ENCODE measurements at places on chromosomes 2 and 18.
A peak's percentile ranks its signal among the peaks of the same experiment; 100 is the strongest.

GRCh38 chr2:122660786-122661634, 905.6 kb downstream of the TSN start:
- no peak for DNase-seq

DNA sequence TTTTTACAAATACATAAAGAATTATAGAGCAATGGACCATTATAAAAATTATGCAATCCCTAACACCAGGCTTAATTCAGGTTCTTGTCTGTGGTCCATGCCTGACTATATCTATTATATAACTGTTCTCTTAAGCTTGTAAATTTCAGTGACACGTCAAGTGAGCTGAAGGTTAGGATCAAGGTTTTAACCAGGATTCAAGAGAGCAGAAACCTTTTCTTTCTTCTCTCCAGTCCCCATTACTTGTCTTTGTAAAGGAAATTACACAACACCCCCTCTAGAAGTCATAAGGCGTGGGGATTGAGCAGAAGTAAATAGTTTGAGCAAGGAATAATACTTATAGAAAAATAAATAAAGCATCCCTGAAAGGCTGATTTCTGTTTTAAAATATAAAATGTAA, 122.0 kb downstream of the ZNF521 start:
- DNase-seq: no peak

- no peak for DNase-seq
Measured at GRCh38 chr2:72263043-72263775, 115.5 kb upstream of the CYP26B1 start.

DNA sequence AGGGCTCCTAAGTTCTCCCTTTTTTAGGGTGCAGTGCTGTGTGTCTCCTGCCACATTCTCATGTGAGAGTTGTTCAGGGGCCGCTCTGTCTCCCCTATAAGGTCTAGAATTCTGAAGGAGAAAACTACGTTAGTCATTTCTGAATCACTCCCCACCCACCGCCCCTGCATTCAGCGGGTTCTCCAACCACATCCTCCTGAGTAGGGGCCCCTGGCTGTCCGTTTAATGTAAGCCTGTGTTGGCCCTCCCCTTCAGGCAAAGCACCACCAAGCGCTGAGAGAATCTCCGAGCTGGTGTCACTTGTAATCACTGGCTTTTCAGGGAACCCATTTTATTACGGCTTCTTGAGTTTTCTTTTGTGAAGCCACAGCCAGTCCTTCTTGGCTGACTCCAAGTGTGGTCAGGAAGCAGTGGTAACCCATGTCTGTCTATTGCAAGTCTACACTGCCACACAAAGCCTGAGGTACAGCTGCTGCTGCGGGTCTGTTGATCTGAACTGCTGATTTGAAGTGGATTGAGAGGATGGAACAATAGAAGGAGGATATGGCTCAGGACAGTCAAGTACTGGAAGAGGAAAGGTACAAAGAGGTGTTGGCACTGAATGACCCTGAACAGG, 16.9 kb downstream of the LCT start:
- peak; percentile 28 for DNase-seq

- peak; percentile 90 for DNase-seq
Measured at GRCh38 chr2:134836986-134837385, 1.4 kb upstream of the ACMSD start.

DNA sequence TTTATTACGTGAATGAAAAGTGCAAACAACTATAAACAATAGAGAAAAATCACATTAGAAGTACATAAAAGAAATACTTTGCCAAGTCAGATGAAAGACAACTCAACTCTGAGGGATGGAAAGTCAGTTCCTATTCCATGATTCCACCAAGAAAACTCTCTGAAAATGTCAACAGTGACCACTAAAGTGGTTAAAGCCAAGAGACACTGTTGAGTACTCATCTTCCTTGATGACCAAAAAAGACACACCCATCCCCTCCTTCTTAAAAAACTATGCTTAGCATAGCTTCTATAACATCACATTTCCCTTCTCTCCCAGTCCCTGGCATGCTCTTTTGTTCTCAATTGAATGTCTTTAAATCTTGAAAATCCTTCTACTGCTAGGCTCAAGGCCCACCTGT, 160.0 kb downstream of the TCF4 start:
- no peak for DNase-seq

DNA sequence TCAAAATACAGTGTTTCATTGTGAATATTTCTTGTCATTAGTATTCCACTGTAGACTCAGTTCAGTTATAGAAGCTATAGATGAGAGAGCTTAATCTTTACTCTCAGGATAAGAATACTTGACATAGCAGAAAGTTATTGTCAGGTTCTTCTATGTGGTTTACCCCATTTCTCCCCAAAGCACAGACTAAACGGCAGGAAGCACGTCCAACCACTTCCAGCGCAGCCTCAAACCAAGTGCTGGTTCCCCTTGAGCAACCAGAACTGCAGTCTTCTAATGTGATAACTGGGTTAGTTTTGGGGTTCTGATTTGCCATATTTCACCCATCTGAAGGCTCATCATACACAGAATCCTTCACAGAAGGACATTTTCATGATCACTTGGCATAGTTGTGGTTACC, 324.7 kb downstream of the SLC8A1 start:
- DNase-seq: no peak

DNA sequence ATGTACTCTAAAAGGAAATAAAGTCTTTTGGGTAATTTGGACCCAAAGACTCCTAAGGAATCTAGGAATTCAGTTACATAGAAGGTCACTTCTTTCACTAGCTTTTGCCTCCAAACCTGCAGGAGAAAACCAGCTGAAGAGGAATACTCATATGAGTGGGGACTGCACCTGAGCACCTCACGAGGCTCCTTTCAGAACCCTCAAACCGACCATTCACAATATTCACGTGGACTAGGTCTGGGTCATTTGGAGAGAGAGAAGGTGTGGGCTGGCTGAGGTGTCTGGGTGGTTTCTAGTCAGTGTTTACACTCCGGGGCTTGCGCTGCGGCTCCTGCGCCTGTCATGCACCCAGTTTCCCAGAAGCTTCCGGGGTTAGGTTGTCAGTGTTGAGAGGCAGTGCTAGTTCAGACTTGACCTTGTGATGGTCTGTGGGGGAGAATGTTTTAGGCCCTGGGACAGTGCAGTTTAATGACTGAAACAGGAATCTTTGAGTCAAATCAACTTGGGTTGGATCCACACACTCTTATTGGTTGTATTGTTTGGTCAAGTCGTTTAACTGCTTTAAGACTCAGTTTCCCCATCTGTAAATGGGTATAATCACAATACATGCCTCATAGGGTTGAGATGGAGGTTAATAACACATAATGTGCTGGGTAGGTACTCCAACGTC, 78.4 kb downstream of the LIMS1 start:
- DNase-seq: no peak

DNA sequence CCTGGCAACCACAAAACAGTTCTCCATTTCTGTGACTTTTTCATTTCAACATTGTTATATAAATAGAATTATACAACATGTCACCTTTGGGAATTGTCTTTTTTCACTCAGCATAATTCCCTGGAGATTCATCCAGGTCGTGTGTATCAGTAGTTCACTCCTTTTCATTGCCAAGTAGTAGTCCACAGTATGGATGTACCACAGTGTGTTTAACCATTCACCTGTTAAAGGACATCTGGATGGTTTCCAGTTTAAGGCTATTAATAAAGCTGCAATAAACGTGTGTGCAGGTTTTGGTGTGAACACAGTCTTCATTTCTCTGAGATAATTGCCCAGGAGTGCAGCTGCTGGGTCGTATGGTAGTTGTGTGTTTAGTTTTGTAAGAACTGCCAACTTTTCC, 35.7 kb downstream of the COPS7B start:
- DNase-seq: no peak

GRCh38 chr2:205775097-205775877, 93.0 kb downstream of the NRP2 start:
- DNase-seq: no peak

- DNase-seq: no peak
Measured at GRCh38 chr2:176819306-176819705, 393.3 kb upstream of the HNRNPA3 start.

- DNase-seq: no peak
Measured at GRCh38 chr2:216920143-216920876, 60.4 kb upstream of the TNP1 start.

GRCh38 chr2:232981767-232982360, 31.2 kb downstream of the NGEF start:
- no peak for DNase-seq

- DNase-seq: no peak
Measured at GRCh38 chr2:190653231-190653630, 4.3 kb downstream of the NAB1 start.

DNA sequence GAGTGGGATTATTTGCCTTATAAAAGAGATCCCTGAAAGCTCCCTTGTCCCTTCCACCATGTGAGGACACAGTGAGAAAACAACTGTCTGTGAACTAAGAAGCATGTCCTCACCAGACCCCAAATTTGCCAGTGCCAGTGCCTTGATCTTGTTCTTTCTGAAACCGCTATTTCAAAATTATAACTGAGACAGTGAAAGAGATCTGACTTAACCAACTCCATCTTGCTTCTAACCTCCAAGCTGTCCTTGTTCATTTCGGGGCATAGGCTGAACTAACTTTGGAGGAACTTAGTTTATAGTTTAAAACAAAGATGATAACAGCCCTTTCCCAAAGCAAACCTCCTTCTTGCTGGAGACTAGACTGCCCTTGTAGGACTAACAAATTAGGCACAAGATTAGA, 563.9 kb downstream of the ADCYAP1 start:
- DNase-seq: no peak

DNA sequence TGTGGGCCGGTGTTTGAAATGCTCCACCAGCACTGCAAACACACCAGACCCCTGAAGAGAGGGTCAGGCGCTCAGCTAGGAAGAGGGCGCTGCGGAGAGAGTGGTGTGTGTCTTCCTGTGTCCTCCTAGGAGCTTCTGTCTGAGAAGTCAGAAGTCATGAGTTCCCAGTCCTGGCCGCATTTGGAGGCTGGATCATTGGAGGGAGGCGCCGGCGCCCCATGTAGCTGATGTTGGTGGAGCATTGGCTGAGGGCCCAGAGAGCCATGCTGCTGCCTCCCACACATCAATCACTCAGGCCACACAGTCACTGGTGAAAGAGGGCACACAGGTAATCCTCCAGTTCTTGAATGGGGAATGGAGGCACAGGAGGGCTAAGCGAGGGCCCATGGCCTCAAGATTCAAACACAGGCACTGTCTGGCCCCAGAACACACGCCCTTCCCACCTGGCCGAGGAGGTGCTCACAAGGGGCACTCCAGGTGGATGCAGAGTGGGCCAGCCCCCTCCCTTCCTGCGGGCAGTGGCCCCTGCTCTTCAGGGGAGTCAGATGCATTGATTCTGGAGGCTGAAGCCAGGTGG, 66.3 kb downstream of the RRM2 start:
- DNase-seq: no peak

GRCh38 chr2:186059096-186059495, 320.5 kb downstream of the FSIP2 start:
- no peak for DNase-seq

- DNase-seq: no peak
Measured at GRCh38 chr2:37287966-37288365, 36.7 kb downstream of the PRKD3 start.

- DNase-seq: no peak
Measured at GRCh38 chr2:105674859-105675541, 69.7 kb upstream of the NCK2 start.

- no peak for DNase-seq
Measured at GRCh38 chr2:29189052-29189451, 73.8 kb downstream of the CLIP4 start.

- no peak for DNase-seq
Measured at GRCh38 chr18:63302636-63303405, 16.7 kb downstream of the BCL2 start.

- peak; percentile 1 for DNase-seq
Measured at GRCh38 chr2:151228847-151229512, 32.7 kb downstream of the RBM43 start.

DNA sequence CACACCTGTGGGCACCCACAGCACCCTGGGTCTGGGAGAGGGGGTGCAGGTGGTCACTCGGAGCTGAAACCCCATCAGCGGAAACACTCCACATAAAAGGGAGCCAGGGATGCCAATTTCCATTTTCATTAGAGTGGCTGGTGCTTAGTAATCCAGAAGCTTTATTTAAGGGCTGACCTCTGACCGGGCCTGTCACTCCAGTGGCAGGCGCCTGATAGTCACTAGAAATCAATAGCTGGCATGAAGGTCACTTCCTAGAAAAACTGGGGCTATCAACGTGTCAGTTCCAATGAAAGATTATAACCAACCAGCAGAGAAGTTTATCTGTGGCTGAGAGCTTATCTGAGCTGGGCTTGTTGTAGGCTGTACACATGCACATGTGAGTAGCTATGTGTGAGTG, 333.7 kb upstream of the SKOR2 start:
- DNase-seq: no peak

DNA sequence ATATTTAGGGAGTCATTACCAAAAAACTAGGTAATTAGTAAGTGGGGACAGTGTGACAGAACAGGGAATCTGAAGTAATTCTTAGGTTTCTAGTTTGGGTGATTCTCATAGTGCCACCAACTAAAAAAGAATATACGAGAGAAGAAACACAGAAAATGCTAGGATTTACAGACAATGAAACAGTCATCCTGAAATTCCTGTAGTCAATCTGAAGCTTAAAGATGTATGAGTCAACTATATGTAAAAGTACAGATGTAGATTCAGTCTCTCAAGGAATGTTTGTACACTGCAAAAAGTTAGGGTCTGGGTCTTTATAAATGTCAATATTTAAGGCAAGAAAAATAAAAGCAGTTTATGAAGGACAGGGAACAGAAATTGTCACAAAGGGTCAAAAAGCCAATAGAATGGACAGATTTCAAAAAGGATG, 107.0 kb downstream of the STRN start:
- DNase-seq: no peak

GRCh38 chr2:13550285-13551231, 833.8 kb downstream of the TRIB2 start:
- no peak for DNase-seq

- DNase-seq: no peak
Measured at GRCh38 chr2:148042219-148042618, 21.3 kb downstream of the MBD5 start.

DNA sequence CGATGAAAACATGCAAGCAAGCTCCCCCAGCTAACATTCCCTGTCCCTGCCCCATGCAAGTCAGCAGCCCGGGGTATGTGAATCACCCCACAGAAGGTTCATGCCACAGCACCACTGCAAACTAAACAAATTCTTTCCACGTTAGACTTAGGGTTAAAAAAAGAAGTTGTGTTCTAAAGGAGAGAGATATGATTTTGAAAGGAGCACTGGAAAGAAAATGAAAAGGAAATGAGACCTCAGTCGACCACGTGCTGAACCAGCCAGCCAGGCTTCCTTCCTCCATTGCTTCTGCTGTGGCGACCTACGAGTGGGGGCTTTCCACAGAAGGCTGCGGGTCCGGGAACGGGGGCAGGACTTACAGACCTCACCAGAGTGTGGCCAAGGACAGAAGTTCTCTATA, 52.0 kb downstream of the ARL4C start:
- DNase-seq: peak; percentile 72

DNA sequence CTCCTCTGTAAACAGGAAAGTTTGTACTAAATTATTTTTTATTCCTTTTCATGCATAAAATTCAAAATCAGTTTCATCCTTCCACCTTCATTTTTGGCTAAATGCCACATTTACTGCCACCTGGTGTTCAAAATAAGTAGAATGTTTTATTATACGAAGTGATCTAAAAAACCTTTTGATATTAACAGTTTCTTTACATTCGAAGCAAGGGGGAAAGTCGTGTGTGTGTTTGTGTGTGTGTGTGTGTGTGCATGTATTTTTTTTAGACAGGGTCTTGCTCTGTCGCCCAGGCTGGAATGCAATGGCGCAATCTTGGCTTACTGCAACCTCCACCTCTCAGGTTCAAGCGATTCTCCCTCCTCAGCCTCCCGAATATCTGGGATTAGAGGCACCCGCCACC, 9.0 kb upstream of the SCN9A start:
- DNase-seq: peak; percentile 47
